Thoracic aorta (tissue), 2 donors: ENCODE measurements at places on chromosomes 13 and 19.

DNA sequence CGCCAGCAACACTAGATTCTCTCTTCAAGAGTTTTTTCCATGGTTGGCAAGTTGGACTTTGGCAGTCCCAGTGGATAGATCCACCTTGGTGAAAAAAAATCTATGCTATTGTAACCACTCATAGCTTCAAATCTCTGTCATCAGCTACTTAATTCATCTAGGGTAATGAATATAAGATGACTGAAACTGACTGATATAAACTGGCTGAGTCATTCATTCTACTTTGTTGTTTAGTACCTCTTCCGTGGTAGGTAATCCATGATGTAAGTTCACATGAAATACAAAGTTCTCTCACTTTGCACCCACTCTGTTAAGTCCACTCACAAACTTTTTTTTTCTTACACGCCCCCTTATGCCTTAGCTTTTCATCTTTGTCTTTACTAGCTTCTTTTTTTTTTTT is 1381.5 kb downstream of the SLITRK5 start:
- no peak for DNase-seq

GRCh38 chr13:108419768-108420167 is 150.2 kb downstream of the TNFSF13B start:
- DNase-seq: no peak

DNA sequence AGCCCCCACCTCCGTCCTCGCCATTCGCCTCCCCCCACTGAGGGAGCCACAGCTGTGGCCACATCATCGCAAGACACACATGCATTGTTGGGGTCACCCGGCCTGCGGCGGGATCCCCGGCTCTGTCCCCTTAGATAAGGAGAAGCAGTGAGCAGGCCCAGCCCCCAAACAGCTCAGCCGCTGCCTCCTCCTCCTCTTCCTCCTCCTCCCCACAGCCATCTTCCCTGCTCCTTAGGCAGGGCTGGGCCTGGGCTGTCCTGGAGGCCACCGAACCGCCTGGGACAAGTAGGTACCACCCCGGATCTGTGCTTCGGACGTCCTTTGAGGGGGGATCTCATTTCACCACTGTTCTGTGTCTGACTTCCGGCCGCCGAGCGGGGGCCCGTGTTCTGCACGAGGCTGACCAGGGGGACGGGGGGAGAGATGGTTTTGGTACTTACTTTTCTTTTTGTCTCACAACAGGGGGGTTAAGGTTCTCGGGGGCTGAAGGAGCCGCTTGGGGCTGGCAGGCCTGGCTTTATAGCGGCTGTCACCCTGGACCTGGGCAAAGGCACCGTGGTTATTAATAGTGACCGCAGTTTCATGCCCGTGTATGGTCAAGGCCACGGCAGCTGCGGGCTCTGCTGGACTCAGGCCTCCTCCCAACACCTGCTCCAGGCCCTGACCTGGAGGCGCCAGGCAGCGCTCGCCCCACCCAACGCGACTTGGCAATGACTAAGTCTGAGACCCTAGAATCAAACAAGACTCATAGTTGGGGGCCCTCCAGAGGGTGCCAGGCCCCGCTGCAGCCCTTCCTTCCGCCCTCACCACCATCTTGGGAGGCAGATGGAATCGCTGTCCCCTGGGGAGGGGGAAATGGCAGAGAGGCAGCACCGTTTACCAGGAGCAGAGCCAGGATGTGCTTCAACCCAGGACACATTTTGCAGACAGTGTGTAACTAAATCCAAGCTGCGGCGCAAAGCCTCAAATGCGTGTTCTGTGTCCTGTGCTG is 18.3 kb downstream of the NMRK2 start:
- no peak for DNase-seq

DNA sequence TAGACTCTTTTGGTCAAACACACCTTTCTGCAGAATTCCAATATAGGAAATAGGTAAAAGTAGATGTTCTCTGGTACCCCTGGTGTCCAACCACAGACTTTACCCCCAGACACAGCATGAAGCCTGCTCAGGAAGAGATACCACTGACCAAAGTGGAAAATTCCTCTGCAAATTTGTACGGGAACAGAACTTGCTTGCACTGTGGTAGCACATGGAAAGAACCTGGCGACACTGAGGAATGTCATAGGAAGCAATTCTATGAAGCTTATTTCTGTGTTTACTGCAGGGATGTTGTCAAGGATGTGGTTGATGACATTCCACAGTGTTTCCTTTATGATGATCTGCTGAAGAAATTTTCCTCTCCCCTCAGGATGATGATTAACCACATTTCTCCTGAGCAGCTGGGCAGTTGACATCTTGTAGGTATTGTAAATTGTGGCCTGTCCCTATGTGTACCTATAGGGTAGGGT is 48.9 kb upstream of the TNFSF11 start:
- DNase-seq: no peak

GRCh38 chr13:39185326-39185725 is 147.1 kb downstream of the NHLRC3 start:
- DNase-seq: no peak

DNA sequence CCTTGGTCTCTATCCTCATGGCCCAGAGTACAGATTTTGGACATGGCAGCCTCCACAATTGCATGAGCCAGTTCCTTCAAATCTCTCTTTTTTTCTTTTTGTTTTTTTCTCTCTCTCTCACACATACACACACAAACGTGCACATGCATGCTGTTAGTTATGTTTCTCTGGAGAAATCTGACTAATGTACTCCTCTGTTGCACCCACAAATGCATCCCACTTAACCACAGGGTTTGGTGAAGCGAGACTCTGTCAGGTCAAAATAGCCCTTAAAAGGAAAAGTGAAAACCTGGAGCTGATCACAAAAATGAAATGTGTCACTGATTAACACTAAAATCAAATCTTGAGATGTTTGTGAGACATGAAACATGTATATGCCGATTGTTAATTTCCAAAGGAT is 374.6 kb upstream of the ARGLU1 start:
- DNase-seq: no peak
